Esophagus squamous epithelium (tissue), 5 donors: ENCODE measurements at places on chromosomes 1 and 21. TPM values are rescaled to one million over a fixed set of nuclear protein-coding genes. Genes with fewer than 3 reads are reported as not detected.

Gene LENEP
- total RNA-seq: not detected

Gene CD2
- total RNA-seq: 2.1 TPM

Gene CYP4X1
- 16.9 TPM for total RNA-seq

Gene TNFRSF4
- total RNA-seq: not detected

Gene DYRK1A
- total RNA-seq: 61.0 TPM

Gene SLC35F3
- 0.57 TPM for total RNA-seq

Gene LCE1A
- not detected for total RNA-seq

Gene TFF3
- 15.1 TPM for total RNA-seq

Gene ITGB3BP
- total RNA-seq: 22.3 TPM

Gene TSPAN1
- 1.4 TPM for total RNA-seq

DNA sequence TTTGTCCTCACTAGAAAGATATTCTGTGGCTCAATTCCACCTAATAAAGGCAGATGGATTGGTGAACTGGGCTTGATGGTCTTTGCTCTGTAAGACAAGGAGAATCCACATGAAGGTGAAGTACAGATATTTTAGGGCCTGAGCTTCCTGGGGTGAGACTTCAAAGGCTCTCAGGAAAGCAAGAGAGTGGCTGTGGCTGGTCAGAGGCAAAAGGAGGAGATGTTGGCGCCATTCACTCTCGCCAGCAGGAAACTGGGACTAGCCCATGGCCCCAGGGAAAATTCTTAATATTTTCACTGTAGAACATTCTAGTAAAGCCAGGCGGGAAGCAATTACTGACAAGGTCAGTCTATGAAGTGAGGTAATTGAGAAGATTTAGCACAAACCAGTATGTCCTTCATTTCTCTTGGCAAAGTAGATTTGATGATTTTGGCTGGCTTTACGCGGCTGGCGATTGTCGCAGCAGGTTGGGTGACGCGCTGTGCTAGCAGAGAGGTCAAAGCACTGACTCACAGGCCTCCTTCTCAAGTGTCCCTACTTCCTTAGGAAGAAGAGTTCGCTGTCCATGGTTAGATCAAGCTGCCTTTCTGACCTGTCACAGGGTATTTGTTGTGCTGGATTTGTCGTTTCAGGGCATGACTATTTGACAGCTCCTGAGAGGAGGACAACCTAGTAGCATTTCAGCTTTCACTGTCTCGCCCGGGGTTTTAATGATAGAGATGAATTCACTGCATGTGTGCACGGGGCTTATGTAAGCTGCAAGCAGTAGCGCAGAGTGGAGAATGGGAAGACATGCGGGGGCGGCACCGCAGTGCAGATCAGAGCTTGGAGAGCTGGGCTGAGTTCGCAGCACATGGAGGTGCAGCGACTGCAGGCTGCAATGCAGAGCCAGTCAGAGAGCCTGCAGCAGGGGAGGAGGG is 32.7 kb downstream of the XCL1 start:
- H3K4me3 ChIP-seq: no peak overlapping the region
- H3K27me3 ChIP-seq: no peaks in the 10 kb centered on the region
- H3K36me3 ChIP-seq: no peaks in the 10 kb centered on the region
- H3K27ac ChIP-seq: no peak overlapping the region

GRCh38 chr1:235024711-235025421 is 103.8 kb downstream of the TOMM20 start:
- H3K27me3 ChIP-seq: no peaks in the 10 kb centered on the region
- no peak for DNase-seq
- H3K27ac ChIP-seq: no peak overlapping the region
- no peaks in the 10 kb centered on the region for H3K36me3 ChIP-seq
- H3K4me1 ChIP-seq: no peaks in the 10 kb centered on the region

GRCh38 chr1:204072931-204073836 is at the start of gene SOX13:
Gene SOX13 (plus strand): TSS chr1:204073115. CDS start chr1:204112916, 39,801 bp downstream.
- no peak for DNase-seq
- no peaks in the 10 kb centered on the region for H3K36me3 ChIP-seq
- H3K27ac ChIP-seq: peak within 1 kb of the TSS; percentile 94
- H3K4me3 ChIP-seq: peak within 1 kb of the TSS; percentile 68

- no peak overlapping the region for H3K27ac ChIP-seq
- H3K27me3 ChIP-seq: no peaks in the 10 kb centered on the region
- H3K36me3 ChIP-seq: peaks cover 4% of the 10 kb centered on the region
Observed at GRCh38 chr21:42544544-42544943, 30.9 kb downstream of the SLC37A1 start.

DNA sequence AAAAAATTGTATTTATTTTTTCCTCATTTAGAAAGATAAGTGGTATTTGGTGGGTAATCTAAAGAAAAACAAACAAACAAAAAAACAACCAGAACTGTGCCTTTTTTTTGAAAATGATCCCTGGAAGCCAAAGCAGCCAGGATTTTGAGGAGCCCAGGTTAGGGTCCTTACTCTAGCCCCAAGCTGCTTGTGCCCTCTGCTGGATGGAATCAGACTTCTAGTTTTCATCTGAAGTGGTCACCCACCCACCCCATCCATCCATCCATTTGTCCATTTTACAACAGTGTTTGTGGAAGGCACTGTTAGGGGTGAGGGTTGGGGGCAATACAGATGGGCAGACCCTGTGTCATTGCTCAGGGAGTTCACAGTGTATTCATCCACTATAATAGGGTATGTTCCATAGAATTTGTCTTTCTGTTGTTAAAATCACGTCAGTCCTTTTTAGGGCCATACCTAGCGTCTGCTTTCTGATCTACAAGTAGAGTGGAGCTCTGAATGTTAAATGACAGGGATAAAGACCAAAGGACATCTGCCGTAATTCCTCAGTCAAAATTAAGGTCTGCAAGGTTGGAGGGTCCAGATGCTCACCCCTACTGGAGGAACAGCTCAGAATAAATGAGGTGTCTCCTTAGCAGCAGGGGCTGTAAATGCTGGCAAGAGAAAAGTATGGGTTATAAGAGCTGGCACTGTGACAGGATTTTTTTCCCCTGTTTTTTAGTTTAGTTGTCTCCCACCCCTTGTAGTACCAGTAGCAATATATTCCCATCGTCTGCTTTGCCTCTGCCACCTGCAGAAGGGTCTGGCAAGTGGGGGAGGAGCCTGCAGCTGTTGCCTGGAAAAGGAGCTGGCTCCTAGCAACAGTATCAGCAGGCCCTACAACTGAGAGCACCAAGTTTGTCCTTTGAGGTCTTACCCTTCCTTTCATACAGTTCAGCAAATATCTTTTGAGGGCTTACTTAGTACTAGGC is 3.2 kb downstream of the LRRC42 start:
- no peak overlapping the region for H3K4me3 ChIP-seq
- H3K27me3 ChIP-seq: no peaks in the 10 kb centered on the region
- H3K4me1 ChIP-seq: peaks cover 48% of the 10 kb centered on the region
- no peak for DNase-seq

DNA sequence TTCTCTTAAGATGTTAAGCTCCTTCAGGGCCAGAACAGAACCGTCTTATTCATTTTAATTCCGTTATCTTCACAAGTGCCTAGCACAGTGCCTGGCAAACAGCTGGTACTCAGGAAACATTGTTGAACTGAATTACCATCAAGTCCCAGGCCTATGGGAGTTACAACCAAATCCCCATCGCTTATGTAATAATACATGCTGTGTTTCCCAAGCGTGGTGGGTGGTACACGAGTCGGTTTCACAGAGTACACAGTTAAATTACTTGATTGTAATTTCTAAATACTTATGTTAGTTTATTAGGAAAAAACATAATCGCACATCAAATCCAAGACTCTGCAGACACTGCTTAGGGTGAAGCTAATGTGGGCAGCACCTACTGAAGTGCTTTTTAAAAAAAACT is 1.0 kb downstream of the ANGEL2 start:
- no peak for DNase-seq
- no peaks in the 10 kb centered on the region for H3K36me3 ChIP-seq
- peak overlapping the region; percentile 81 for H3K4me3 ChIP-seq
- peak overlapping the region; percentile 92 for H3K27ac ChIP-seq

DNA sequence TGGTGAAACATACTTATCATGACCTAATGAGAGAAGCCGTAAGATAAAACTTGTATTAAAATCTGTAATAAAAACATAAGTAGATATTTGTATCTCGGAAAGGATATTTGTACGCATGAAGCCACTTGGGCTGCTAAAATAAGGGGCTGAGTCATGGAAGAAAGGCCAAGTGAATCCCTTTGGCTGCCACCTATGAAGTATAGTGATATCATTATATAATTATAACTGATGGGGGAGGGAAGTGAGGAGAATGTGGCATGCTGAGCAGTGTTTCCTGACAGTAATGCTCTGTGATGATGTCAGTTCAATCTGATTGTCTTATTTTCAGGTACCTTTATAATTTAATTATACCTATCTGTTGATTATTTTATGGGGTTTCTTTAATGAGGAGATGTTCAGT is 13.6 kb downstream of the RWDD3 start:
- no peak overlapping the region for H3K4me3 ChIP-seq
- H3K27ac ChIP-seq: no peak overlapping the region
- peaks cover 10% of the 10 kb centered on the region for H3K4me1 ChIP-seq
- H3K27me3 ChIP-seq: no peaks in the 10 kb centered on the region
- no peak for DNase-seq

GRCh38 chr1:211305044-211305443 is 21.6 kb upstream of the TRAF5 start:
- no peak overlapping the region for H3K27ac ChIP-seq
- H3K4me1 ChIP-seq: no peaks in the 10 kb centered on the region
- H3K36me3 ChIP-seq: no peaks in the 10 kb centered on the region
- no peaks in the 10 kb centered on the region for H3K27me3 ChIP-seq

DNA sequence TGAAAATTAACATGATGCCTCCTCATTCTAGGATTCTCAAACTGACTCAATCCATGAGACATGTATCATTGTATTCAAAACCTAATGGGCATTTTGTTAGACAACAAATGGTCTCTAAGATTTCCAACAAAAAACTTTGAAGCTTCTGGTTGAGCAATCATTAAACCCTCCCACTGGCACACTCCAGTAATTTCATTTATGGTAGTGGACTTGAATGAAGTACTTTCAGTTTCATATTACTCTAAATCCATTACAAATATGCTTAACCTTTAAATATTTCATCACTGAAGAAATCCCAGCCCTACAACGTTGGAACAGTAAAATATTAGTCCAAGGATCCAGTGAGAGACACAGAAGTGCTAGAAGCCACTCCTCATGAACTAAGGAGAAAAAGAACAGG is 43.5 kb downstream of the GBP6 start:
- no peaks in the 10 kb centered on the region for H3K36me3 ChIP-seq
- H3K4me1 ChIP-seq: peaks cover 34% of the 10 kb centered on the region
- DNase-seq: no peak
- H3K27me3 ChIP-seq: no peaks in the 10 kb centered on the region

DNA sequence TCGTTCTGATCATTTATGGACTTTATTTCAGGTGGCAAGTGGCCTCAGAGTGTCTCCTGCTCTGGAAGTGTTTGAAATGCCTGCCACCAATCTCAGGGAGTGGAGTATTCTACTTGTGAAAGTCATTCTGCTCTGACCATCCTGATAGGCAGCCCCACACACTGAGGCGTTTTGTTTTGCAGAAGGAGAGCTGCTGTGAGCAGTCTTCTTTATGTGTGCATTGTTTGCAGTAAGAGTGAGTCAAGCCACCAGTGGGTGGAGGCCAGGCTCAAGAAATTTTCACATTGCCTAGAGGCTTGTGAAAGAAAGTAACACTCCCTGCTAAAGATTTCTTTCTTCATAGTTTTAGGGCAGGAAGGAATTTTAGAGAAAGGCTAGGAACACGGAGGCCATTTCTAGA is 204.4 kb downstream of the SLC35F3 start:
- H3K4me1 ChIP-seq: no peaks in the 10 kb centered on the region
- H3K27ac ChIP-seq: no peak overlapping the region
- H3K27me3 ChIP-seq: no peaks in the 10 kb centered on the region

DNA sequence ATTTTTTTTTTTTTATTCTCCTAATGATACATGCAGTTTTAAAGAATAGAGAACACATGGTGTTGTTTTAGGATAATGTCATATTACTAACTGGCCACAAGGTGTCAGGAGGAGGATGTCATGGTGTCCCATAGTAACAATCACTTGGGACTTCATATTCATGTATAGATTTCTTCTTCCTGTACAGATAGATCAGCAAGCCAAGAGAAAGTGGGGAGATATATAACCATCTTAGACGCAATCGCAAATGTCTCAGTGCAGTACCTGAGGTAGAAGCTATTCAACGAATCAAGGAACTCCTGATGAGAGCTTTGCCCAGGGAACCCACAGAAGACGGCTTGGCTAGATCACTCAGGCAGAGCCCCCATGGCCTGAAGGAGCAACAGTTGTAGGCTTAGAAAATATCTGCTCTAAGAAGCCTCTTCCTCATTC is 12.3 kb downstream of the OR2T11 start:
- H3K27me3 ChIP-seq: no peaks in the 10 kb centered on the region
- DNase-seq: no peak

- DNase-seq: no peak
- H3K36me3 ChIP-seq: no peaks in the 10 kb centered on the region
Observed at GRCh38 chr1:226305184-226305583, 3.8 kb downstream of the LIN9 start.

DNA sequence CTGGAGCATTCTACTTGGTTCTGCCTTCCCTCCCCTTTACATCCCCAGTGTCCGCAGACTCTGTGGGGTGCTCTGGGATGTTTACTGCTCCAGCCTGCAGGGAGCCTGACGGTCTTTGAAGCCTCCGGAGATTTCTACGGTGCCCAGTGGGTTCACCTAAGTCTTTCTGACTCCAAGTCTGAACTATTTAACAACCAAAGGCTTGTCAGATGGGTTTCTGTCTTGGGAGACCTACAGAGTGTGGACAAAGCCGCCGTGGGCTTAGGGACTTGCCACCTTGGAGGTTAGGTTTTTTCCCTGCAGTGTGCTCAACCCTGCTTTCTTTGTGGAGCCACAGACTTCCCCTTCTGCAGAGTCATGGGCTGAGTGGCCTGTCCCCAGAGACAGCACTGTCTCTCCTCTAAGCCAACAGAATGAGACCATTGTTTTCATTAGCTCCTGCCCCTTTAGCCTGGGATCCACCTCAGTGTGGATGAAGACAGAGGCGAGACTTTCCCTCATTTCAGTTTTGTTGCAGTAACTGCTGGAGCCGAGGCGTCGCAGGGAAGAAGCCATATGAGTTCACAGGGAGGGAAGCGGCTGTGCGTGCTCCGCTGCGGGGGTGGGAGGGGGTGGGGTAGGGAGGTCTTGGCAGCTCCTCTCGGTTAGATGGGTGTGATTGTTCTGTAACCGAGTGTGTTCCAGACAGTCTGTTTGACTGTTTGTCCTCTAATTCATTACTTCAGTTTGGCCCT is 120.7 kb downstream of the CNIH3 start:
- no peaks in the 10 kb centered on the region for H3K36me3 ChIP-seq
- no peak overlapping the region for H3K4me3 ChIP-seq
- no peaks in the 10 kb centered on the region for H3K27me3 ChIP-seq
- peak overlapping the region; percentile 50 for H3K27ac ChIP-seq
- peaks cover 22% of the 10 kb centered on the region for H3K4me1 ChIP-seq

DNA sequence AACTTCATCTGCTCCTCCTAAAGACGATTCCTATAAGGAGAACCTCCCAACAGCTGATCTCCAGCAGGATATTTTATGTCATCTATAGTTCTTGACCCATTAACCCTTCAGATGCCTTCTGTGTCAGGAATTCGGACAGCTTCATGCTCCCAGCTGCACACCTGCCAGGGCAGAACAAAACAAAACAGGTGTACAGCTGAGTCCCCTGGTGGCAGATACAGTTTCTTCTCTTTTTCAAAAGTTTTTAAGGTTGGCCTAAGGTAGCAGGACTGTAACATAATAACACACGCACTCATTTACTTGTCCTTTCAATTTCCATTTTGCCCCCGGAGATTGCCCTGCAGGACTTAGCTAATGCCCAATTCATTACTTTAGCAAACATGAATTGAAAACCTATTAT is 218.3 kb downstream of the S1PR1 start:
- DNase-seq: no peak
- H3K4me3 ChIP-seq: no peak overlapping the region
- no peaks in the 10 kb centered on the region for H3K27me3 ChIP-seq
- no peak overlapping the region for H3K27ac ChIP-seq
